ENCODE measurements at places on chromosomes 3 and 15.

DNA sequence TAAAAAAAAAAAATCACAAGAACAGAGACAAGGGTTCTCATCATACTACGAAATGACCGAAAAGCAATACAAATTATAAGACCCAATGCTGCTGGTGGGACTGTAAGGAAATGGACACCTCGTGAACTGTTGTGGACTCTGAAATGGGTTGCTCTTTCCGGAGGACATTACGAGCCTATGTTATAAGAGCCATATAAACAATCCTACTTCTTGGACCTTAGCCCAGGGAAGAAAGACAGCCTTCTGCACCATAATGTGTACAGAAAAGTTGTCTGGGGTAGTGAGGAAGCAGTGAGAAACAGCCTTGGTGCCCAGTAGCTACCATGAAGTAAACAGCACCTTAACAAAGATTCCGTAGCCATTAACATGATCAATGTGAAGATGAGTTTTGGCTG lies 2.7 kb downstream of the SLC22A14 start:
- DNase-seq: no peak

- DNase-seq: no peak
These were observed 202.3 kb upstream of the MRPL3 start for GRCh38 chr3:131705099-131705498.

DNA sequence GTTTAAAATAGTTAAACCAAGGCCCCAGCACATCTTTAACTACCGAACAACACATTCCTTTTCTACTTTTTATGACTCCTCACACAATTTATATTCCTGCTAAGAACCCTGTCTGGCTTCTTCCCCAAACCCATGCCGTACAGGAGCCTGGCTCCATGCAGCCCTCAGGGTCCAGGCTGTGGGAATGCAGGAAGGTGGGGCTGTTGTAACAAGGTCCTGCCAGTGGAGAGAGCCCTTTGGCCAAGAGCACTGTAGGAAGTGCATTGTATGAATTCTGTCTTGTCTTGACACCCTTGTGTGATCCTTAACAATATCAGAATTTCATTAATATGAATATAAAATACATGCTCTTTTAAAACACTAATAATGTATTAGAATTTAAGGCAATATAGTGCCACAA lies 563.8 kb downstream of the TBL1XR1 start:
- DNase-seq: no peak

DNA sequence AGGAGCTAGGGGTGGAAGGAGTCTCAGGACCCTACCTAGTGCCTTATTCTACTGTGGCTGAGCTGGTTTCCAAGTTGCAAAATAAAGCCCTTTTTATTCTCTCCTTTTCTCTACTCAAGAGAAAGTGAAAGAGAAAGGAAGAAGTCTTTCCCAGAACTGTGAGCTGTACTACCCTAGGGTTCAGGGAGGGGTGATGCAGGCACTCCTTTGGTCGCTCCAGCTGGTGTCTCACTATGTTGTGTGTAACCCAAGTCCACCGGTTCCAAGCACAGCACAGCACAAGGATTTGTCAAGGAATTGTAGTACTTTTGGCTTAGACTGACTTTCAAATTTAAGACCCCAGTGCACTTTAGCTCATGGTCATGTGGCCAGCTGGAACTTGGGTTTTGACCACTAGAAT lies 1721.7 kb downstream of the OTOL1 start:
- DNase-seq: no peak

GRCh38 chr3:50167069-50167840 lies 12.1 kb downstream of the SEMA3F start:
- DNase-seq: no peak

DNA sequence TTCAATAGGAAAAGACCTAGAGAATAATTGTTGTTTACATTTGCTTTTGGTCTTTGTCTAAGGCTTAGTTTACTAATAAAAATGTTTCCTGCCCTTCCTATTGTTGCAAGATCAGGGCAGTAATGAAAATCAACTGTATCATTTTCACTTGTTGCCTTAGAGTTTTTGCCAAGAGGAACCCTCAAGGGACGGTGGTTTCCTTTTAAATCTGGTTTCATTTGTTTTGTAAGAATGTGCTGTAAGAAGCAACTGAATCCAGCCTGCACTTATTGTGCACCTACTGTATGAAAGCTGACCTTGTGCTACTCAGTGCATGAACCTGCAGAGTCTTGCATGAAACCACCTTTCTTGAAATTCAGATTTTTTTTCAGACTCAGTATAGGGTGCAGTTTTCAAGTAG lies 5.3 kb downstream of the IGF1R start:
- DNase-seq: peak; percentile 65

GRCh38 chr3:156689608-156690007 lies 15.2 kb downstream of the TIPARP start:
- no peak for DNase-seq

- DNase-seq: no peak
These were observed 416.7 kb upstream of the SEMA6D start for GRCh38 chr15:47300596-47300995.

- peak; percentile 90 for DNase-seq
These were observed 303.9 kb upstream of the RASGRP1 start for GRCh38 chr15:38868326-38869114.

DNA sequence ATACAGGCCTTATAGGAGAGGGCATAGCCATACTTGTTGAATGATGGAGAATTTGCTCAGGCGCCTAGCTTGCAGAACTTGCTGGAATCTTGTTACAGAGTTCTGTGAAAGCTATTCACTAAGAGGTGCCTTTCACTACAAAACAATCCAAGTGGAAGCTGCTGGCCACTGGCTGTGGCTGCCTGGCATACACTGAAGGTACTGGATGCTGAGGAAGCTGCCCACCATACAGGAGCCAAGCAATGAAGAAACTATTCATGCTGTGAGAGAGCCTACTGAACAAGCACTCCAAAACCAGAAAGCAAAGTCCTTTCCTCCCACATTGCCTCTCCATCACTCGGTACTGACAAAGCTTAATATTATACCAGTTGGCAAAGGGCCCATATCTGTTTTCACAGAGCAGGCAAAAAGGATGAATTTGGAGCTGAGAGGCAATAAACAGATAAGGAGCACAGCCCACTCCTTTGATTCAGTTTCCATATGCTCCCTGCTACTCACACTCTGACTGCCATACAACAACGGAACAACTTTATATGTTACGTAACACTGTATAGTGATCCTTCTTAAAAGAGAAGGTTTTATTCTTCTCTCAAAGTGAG lies 192.6 kb upstream of the ALCAM start:
- no peak for DNase-seq

GRCh38 chr3:187012609-187013051 lies 82.3 kb downstream of the ST6GAL1 start:
- DNase-seq: no peak

- DNase-seq: no peak
These were observed 32.6 kb upstream of the IREB2 start for GRCh38 chr15:78405336-78405924.

- DNase-seq: no peak
These were observed 14.2 kb upstream of the SNX22 start for GRCh38 chr15:64137226-64137833.

DNA sequence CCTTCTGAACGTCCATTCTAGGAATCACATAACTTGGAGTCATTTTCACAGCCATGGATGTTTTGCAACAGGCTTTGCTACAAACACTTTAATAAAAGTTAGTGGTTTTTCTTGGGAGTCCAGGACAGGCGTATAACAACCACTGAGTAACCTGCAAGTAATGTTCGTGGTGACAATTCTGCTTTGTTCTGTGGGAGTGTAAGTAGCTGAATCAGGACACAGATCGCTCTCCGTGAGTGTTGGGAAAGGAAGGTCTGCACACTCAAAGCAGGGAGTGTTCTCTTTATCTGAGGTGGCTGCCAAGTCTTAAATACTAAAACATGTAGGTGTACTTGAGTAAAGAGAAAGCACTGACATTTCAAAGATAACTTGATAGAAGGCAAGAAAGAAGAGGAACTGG lies 7.9 kb upstream of the BNC1 start:
- no peak for DNase-seq

GRCh38 chr3:167742338-167742737 lies 6.8 kb downstream of the SERPINI1 start:
- no peak for DNase-seq

DNA sequence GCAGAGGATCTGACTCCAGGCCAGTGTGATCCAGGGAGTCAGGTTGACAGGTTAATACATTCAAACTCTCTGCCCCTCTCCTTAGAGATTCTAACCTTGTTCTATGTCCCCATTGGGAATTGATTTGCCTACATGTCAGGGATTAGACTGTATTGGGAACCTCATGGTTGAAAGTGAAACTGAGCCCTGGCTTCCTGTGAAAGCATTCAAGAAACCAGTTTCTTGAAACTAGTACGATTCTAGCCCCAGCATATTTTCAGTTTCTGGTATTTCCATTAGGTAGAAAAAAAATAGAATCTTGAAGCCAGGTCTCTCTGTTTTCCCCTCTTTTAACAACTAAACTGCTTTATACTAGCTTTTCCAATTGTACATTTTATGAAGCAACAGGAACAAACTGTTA lies 140.4 kb upstream of the ABI3BP start:
- DNase-seq: no peak

GRCh38 chr3:108448593-108448992 lies 61.8 kb downstream of the MYH15 start:
- DNase-seq: no peak

GRCh38 chr3:52554026-52554755 lies 17.8 kb downstream of the UQCC5 start:
- no peak for DNase-seq

DNA sequence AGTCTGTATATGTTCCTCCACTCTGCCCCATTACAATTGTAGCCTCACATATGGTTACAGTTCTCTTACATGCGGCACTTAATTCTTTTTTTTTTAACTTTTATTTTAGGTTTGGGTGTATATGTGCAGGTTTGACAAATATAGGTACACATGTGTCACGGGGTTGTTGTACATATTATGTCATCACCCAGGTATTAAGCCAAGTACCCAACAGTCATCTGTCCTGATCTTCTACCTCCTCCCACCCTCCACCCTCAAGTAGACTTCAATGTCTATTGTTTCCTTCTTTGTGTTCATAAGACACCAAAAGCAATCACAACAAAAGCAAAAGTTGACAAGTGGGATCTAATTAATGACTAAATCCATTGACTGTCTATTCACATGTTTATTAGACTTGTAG lies 144.6 kb upstream of the TP63 start:
- DNase-seq: no peak

DNA sequence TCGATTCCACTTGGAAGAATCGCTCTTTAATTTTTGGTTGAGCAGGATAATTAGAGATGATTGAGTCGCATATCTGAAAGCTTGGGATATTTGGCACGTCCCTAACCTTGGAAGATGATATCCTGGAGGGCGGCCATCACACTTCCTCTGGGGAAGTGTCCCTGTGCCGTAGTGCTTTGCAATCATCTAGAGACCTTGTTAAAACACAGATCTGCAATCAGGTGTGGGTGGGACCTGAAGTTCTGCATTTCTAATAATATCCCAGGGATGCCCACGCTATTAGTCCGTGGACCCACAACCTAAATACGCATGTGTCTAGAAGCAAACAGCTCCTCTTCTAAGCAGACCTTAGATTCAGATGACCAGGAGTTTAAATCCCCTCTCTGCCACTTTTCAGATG lies 20.5 kb downstream of the MYO1E start:
- DNase-seq: no peak

- no peak for DNase-seq
These were observed 105.9 kb upstream of the MLF1 start for GRCh38 chr3:158465074-158465473.

- no peak for DNase-seq
These were observed 140.9 kb downstream of the RPLP1 start for GRCh38 chr15:69593488-69593887.

GRCh38 chr15:77575203-77575934 lies 57.3 kb downstream of the LINGO1 start:
- DNase-seq: no peak

DNA sequence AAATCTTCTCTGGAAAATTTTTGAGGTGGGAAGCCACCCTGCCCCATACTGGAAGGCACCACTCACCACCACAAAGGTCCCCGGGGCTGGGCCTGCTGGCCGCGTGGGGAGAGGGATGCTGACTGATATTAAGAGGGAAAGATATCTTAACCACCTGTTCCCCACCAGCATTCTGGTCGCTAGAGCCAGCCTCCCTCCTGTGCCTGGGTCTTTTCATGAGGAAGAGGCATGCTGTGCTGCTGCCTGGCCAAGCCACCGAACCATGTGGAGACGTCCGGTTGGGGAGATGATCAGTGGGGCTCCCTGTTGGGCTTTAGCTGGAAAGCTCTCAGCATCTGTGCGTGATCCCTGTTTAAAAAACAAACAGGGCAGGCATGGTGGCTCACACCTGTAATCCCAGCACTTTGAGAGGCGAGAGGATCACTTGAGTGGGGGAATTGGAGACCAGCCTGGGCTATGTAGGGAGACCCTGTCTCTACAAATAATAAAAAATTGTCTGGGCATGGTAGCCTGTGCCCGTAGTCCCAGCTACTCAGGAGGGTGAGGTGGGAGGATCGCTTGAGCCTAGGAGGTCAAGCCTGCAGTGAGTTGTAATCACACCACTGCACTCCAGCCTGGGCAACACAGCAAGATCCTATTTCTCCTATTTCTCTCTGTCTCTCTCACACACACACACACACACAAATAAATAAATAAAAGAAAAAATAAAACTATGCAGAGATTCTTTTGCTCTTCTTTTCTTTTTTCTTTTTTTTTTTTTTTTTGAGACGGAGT lies 1.0 kb downstream of the KLHL18 start:
- no peak for DNase-seq

Data from fibroblast of the conjunctiva (primary cell).